ENCODE measurements at places on chromosomes 13 and 19.

DNA sequence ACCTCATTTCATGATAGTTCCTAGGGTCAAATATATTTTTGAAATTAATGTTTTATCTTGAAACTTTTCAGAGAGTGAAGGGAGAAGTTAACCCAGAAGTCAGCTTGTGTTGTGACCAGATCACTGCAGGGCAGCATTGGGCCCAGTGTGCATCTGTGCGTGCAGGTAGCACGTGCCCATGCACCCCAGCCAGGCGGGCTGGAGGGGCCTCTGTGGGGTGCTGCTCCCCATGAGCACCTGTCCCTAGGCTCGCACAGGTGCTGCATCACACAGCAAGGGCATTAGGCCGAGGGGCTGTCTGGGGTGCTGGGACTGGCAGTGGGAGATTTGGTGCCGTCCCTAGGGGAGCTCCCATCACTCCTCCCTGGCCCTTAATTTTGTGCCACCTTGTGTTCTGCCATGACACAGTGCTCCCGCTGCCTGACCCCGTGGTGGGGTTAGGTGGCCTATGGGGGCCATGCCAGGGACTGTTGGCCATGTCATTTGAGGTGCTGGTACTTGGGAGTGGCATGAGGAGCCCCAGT is 13.1 kb downstream of the UPF1 start:
- no peak for DNase-seq

GRCh38 chr19:50750010-50750409 is 20.3 kb upstream of the GPR32 start:
- no peak for DNase-seq

DNA sequence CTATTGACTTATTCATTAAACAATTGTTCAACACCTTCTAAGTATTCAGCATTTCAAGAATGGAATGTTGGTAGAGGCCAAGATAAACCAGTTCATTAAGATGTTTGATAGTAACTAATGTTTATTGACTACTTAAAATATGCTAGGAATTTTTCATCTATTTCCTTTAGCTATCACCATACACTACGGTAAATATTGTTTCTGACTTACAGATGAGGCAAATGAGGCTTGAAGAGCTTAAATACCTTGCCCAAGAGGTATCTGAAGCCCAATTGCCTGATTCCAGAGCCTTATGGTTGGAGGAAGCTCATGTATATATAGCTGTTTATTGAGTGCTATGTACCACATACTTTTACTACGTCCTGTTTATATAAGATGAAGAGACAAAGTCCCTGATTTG is 286.2 kb downstream of the NDFIP2 start:
- no peak for DNase-seq

DNA sequence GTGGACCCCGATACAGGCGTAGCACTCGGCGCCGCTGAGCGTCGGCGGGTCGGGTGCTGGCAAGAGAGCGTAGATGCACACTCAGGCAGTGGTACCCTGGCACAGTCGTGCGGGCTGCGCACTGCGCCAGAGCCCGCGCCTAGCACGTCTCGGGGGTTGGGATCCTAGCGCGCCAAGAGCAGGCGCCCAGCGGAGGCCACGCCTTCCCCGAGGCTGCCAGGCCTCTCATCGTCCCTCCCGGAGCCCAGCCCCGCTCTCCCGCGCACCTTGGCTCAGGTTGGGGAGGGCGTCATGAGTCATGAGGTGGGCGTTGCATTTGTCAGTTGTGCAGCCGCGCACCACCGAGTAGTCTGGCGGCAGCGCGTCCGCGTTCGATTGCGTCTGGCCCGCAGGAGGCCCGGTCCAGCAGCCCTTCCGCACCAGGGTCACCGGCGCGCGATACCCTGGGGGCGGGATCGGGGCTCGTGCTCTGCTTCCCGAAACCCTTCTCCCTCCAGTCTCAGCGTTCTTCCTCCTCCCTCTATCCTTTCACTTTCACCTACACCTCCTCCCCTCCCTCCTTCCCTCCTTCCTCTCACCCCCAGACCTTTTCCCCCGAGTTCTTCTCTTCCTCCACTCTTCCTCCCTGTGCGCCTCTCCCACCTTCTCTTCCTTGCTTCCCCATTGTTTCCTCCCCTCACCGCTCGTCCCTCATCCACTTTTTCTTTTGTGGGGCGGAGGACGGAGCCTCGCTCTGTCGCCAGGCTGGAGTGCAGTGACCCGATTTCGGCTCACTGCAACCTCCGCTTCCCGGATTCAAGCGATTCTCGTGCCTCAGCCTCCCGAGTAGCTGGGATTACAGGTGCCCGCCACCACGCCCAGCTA is 3.5 kb downstream of the LYPD5 start:
- no peak for DNase-seq

DNA sequence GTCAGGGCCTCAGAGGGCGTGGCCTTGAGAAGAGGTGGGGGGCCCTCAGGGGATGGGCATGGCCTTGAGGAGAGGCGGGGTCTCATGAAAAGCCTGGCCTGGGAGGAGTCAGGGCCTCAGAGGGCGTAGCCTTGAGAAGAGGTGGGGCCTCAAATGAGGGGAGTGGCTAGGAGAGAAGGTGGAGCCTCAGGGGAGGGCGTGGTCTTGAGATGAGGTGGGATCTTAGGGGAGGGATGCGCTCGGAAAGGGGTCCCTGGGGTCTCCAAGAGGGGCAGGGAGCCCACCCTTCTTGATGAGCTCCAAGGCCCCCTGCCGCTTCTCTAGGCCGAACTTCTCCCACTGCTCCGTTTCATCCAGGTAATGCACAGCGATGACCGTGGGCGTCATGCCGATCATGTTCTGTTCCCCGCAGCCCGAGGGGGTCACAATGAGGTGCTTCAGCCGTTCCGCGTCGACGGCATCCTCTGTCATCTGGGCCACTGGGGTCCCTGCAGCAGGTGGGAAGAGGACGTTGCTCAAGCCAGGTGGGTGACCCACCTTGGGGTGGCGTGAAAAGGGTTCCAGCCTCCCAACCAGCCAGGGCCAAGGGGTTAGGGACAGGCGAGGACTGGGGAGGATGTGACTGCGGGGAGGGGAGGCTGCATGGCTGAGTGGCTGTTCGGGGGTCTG is 24.3 kb upstream of the TNFSF14 start:
- no peak for DNase-seq

DNA sequence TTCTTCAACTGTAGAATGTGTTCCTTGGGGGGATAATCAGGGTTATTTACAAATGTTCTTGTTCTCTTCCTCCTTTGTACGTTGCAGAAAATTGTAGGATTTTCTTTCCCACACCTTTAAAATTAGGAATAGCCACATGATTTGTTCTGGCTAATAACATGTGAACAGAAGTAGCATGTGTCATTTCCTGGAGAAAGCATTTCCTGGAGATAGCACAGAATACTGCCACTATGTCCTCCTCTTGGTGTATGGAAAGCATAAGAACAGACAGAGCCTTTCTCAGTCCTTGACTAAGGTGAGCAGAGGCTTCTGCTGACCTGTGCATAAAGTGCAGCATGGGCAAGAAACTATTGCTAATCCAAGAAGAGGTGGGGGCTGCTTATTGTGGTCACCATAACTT is 101.8 kb downstream of the FAM216B start:
- DNase-seq: no peak

DNA sequence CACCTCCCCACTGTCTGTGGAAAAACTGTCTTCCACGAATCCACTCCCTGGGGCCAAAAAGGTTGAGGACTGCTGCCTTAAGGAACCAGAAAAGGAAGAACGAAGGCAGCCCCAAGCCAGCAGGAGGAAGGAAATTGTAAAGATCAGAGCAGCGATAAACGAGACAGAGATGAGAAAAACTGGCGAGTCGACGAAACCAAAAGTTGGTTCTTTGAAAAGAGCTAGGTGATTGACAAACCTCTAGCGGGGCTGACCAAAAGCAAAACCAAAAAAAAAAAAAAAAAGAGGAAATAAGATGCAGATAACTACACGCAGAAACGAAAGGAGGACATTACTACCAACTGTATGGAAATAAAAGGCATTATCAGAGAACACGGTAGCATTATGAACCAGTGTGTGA is 76.9 kb downstream of the GADD45B start:
- peak; percentile 86 for DNase-seq

DNA sequence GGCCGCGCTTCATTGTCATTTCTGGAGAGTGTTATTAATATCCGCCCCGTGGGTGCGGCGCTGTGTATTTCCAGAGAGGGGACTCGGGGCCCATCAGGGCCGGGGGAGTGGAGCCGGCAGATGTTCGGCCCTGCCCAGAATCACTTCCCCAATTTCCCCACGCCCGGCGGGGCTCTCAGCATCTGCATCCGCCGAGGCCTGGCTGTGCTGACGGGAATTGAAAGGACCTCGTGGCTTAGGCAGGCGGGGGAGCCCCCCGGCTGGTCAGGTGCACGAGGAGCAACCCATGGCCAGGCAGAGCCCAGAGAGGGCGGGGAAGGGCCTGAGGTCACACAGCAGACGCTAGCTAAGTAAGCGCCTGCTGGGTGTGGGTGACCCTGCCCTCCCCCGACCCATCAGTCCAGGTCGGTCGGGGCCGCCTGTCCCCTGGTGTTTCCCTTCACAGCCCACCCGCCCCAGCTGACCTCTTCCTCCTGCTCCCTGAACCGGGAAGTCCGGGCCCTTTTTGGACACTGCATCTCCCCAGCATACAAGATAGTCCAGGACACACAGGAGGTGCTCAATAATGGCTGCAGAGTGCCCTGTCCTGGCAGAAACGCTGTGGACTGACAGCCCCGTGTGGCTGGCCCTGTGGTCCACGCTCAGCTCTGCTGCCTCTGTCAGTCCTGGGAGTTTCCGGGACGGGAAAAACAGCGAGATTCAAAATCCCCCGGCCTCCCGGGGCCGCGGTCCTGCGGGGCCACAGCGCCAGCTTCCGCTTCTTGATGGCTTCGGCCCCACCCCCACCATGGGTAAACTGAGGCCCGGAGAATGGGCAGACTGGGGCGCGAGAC is 22.1 kb downstream of the ARID3A start:
- DNase-seq: peak; percentile 94

All from GM12864 (cell line).